ENCODE measurements at places on chromosomes 3 and 15.

DNA sequence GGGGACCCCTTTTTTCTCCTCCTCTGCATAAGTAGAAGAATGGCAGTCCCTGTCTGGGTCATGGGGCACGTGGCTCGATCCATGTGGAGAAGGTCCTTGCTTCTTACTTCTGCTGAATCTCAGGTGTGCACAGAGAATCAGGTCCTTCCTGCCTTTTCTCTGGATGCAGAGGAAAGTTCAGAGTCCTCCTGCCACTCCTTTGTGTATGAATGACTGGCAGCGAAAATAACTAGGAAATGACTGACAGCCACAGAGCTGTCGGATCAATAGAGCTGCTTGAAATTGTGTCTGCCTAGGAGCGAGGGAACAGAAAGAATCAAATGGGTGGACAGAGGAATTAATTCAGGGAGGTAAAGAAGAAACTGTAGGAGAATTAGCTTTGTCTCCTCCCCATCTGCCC, 49.6 kb upstream of the ROPN1 start:
- H3K27me3 ChIP-seq: peaks cover 9% of the 10 kb centered on the region
- no peaks in the 10 kb centered on the region for H3K36me3 ChIP-seq
- H3K4me1 ChIP-seq: no peaks in the 10 kb centered on the region

DNA sequence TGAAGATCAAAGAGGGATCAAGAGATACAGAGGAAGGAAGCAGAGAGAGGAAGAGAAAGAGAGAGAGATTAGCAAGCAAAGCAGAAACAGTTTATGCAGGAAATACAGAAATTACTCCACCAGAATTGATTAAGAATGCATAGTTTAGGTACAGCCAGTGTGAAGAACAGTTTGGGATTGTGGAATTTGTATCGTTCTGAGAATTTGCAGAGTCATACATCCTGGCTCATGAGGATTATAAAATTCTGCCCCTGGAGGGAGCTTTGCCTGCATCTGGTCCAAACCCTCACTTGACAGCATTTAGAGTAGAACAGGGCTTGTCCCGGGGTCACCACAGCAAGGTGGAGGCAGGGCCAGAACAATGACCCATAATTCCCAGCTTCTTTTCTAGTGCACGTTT, 44.1 kb downstream of the MASP1 start:
- no peak overlapping the region for H3K4me3 ChIP-seq
- peaks cover 4% of the 10 kb centered on the region for H3K4me1 ChIP-seq
- peaks cover 26% of the 10 kb centered on the region for H3K27me3 ChIP-seq
- DNase-seq: no peak

- H3K4me1 ChIP-seq: no peaks in the 10 kb centered on the region
- H3K36me3 ChIP-seq: no peaks in the 10 kb centered on the region
- DNase-seq: no peak
- no peaks in the 10 kb centered on the region for H3K27me3 ChIP-seq
- H3K27ac ChIP-seq: no peak overlapping the region
- no peak overlapping the region for H3K4me3 ChIP-seq
Measured at GRCh38 chr15:62770752-62771151, 271.8 kb upstream of the TPM1 start.

DNA sequence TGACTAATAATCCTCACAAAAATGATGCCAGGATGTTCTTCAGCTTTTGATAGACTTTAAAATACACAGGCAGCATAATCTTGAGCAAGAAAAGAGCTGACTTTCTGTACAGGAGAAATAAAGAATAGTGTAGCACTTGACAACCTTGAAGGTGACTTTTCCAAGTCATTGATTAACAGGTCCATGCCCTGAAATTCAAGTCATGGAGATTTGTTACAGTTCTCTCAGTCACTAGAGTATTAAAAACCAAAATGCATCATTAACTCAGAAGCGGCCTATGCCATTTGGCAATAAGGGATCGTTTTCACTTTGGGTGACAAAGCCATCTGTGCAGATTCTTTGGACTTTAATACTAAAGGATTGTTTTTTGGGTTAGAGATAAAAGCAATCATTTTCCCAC, 692.7 kb upstream of the SGO1 start:
- H3K27me3 ChIP-seq: no peaks in the 10 kb centered on the region
- DNase-seq: no peak
- H3K27ac ChIP-seq: no peak overlapping the region

DNA sequence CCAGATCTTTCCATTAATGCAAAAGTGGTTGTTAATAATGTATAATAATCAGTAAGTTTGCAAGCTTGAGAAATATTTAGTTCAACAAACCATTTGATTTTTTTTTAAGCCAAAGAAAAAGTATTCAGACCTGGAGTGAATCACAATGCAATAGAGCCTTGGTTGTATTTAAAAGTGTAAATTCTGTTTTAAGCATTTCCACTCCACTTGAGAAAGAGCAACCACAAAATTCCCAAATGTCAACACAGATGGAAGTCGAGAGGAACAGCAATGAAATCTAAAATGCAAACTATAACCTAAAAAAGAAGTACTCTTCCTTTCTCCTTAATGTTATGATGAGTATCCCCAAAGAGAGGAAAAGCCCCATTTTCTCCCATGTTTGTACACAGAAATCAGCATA, 20.2 kb downstream of the GBE1 start:
- peaks cover 14% of the 10 kb centered on the region for H3K4me1 ChIP-seq
- no peaks in the 10 kb centered on the region for H3K27me3 ChIP-seq
- no peak for DNase-seq
- H3K4me3 ChIP-seq: no peak overlapping the region
- H3K27ac ChIP-seq: no peak overlapping the region

Measured in activated T-helper 2 cell treated with anti-CD3 and anti-CD28 coated beads, Interferon-gamma antibody, Interleukin-2, Interleukin-4, amounts not matched to agents 10 μg/mL and 5 μg/mL and 100 μg/mL, durations not matched to agents 14 hours and 24 hours and 36 hours (primary cell).